ENCODE measurements at places on chromosomes 12 and 14. TPM values are rescaled to one million over a fixed set of nuclear protein-coding genes. Genes with fewer than 3 reads are reported as not detected.

Gene GSC
- total RNA-seq, result not detected

GRCh38 chr14:87628129-87628528 is 364.9 kb downstream of the GALC start:
- no peak overlapping the region for H3K4me3 ChIP-seq
- peaks cover 3% of the 10 kb centered on the region for H3K27me3 ChIP-seq
- peaks cover 11% of the 10 kb centered on the region for H3K4me1 ChIP-seq
- H3K27ac ChIP-seq, result peak overlapping the region; percentile 38

DNA sequence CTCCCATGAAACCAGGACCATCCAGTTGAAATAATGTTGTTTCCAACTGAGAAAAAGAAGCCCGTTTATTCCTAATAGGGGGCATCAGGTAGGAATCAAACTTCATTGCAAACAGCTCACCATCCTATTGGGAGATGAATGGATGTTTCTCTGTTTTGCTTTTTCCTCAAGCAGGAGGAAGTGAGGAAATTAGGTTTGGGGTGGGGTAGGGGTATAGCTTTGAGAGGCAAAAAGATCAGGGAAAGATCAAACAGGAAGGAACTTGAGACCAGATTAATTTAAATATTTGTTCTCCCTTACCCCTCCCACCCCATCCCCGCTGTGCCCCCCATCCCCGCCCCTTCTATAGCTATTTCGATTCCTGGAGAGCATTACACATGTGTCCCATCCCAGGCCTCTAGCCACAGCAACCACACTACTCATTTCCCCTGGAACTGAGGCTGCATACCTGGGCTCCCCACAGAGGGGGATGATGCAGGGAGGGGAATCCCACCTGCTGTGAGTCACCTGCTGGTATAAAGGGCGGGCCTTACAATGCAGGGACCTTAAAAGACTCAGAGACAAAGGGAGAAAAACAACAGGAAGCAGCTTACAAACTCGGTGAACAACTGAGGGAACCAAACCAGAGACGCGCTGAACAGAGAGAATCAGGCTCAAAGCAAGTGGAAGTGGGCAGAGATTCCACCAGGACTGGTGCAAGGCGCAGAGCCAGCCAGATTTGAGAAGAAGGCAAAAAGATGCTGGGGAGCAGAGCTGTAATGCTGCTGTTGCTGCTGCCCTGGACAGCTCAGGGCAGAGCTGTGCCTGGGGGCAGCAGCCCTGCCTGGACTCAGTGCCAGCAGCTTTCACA is at the start of gene IL23A:
TSS of gene IL23A (plus strand) at position 577 of the 850 bp plus-strand sequence. CDS start at position 738, 161 bp downstream.
- H3K4me1 ChIP-seq, result peaks cover 1% of the 10 kb centered on the region
- no peak for DNase-seq
- no peak within 1 kb of the TSS for H3K4me3 ChIP-seq
- no peaks in the 10 kb centered on the region for H3K27me3 ChIP-seq

DNA sequence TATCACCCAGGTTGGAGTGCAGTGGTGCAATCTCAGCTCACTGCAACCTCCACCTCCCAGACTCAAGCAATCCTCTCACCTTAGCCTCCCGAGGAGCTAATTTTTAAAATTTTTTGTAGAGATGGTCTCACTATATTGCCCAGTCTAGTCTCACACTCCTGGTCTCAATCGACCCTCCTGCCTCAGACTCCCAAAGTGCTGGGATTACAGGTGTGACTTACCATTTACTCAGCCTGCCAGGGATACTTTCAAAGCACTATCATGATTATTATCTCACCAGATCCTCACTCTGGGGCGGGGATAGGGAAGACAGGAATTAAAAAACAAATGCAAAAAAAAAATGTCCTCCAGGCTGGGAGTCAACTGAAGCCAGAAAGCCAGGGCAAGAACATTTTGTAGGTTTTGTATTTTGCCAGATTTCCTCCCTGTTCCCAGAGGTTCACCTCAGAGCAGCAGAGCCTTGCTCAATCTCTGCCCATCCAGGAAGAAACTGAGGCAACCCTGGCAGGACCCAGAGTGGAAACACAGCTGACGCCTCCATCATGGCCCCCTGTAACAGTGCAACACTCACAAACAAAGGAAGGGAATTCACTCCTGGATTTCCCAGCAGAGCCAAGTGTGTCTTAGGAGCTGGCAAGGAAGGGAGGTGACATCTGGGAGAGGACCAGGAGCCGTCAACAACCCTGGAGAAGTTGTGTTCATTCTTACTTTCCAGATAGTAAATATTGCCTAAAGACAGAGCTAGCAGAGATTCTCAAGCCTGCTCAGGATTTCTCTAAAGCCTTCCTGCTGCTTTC is 73.9 kb downstream of the IRF2BPL start:
- no peaks in the 10 kb centered on the region for H3K27me3 ChIP-seq
- no peak overlapping the region for H3K27ac ChIP-seq
- no peak overlapping the region for H3K4me3 ChIP-seq
- H3K4me1 ChIP-seq, result peaks cover 22% of the 10 kb centered on the region
- DNase-seq, result no peak

Gene B4GALNT3
- 58.3 TPM for total RNA-seq

DNA sequence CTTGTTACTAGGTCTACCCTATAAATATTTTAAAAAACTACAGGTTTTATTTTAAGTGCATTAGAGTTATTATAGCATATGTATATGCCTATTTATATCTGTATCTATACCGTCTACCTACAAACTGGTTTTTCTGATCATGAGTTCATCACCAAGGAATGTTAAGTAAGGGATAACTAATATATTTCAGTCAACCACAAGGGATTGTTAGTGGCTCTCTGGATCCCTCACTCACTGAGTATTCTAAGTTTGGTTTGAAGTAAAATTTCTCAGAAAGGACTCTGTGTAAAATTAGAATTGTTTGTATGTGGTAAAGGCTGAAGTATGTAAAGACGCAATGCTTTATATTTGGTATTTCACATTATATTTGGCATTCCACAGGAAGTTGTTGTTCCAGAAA is 4.8 kb downstream of the EPYC start:
- no peaks in the 10 kb centered on the region for H3K36me3 ChIP-seq
- peaks cover 6% of the 10 kb centered on the region for H3K4me1 ChIP-seq
- no peak for DNase-seq
- H3K27ac ChIP-seq, result no peak overlapping the region

Gene CLEC6A
- not detected for total RNA-seq

GRCh38 chr12:13230500-13230899 is 34.0 kb downstream of the EMP1 start:
- no peak overlapping the region for H3K27ac ChIP-seq
- H3K4me3 ChIP-seq, result no peak overlapping the region
- no peaks in the 10 kb centered on the region for H3K36me3 ChIP-seq
- H3K27me3 ChIP-seq, result peaks cover 9% of the 10 kb centered on the region
- DNase-seq, result no peak
- H3K4me1 ChIP-seq, result peaks cover 7% of the 10 kb centered on the region

GRCh38 chr12:3697311-3697870 is 55.5 kb downstream of the CRACR2A start:
- no peak for DNase-seq
- peaks cover 3% of the 10 kb centered on the region for H3K27me3 ChIP-seq
- no peak overlapping the region for H3K27ac ChIP-seq

GRCh38 chr12:24562771-24563431 is 386.0 kb downstream of the BCAT1 start:
- H3K27ac ChIP-seq, result peak overlapping the region; percentile 93
- peak overlapping the region; percentile 95 for H3K4me3 ChIP-seq
- peaks cover 21% of the 10 kb centered on the region for H3K27me3 ChIP-seq
- H3K36me3 ChIP-seq, result no peaks in the 10 kb centered on the region

DNA sequence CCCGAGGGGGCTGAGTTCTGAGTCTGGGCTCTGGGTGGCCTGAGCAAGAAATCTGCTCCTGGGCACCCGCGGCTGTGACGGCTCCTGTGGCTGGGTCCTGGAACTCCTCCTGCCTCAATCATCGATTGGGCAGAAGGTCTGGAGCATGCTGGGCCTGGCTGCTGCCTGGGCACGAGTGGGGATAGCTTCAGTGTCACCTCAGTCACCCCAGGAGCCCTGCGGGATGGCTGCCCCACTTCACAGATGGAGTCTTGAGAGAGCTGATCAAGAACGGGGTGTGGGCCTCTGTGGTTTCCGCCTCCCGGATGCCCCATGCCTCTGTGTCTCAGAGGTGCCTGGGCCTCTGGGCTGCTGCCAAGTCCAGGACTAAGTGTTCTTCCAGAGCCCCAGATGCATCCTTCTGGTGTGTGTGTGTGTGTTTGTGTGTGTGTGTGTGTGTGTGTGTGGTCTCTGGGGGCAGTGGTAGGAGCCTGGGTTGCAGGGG is 185.6 kb upstream of the C14orf180 start:
- H3K27me3 ChIP-seq, result peaks cover 38% of the 10 kb centered on the region
- H3K27ac ChIP-seq, result no peak overlapping the region
- H3K4me1 ChIP-seq, result no peaks in the 10 kb centered on the region
- H3K4me3 ChIP-seq, result no peak overlapping the region

- H3K4me3 ChIP-seq, result no peak overlapping the region
- no peaks in the 10 kb centered on the region for H3K36me3 ChIP-seq
- H3K27me3 ChIP-seq, result peaks cover 42% of the 10 kb centered on the region
- H3K4me1 ChIP-seq, result no peaks in the 10 kb centered on the region
Measured at GRCh38 chr12:128259556-128260070, 7.4 kb upstream of the TMEM132C start.

DNA sequence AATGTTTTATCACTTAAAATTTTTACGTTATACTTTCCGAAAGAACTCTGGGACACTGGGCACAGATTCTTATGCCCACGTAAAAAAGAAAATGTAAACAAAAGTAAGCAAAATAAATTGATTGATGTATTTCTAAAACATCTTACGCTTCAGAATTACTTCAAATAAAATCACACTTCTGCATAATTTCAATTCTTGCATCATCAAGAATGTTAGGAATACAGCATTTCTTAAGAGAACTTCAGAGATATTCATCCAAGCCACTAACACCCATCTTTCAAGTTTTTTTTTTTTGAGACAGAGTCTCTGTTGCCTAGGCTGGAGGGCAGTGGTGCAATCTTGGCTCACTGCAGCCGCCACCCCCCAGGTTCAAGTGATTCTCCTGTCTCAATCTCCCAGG is 180.6 kb downstream of the MED13L start:
- no peaks in the 10 kb centered on the region for H3K27me3 ChIP-seq
- no peak for DNase-seq
- peaks cover 8% of the 10 kb centered on the region for H3K4me1 ChIP-seq
- H3K27ac ChIP-seq, result no peak overlapping the region

DNA sequence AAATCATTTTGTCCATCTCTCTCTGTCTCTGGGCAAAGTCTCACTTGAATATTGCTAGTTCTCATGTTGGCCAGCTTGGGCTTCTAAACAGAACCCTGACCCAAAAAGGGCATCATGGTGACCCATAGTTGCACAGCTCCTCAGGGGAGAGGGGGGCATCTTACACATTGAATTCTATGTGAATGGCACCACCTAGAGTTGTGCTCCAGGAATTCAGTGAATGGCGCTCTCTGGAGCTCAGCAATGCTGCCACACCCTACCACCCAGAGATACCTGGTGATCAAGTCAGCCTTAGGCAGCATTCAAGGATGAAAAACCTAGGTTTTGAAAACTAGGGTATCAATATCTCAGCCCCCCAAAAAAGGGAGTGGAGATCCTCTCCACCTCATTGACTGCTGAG is 50.6 kb downstream of the SMUG1 start:
- H3K27ac ChIP-seq, result peak overlapping the region; percentile 95
- peak overlapping the region; percentile 16 for H3K4me3 ChIP-seq
- no peak for DNase-seq
- peaks cover 3% of the 10 kb centered on the region for H3K36me3 ChIP-seq
- H3K4me1 ChIP-seq, result peaks cover 67% of the 10 kb centered on the region

Gene CELA1
- total RNA-seq, result not detected

- DNase-seq, result no peak
- H3K27ac ChIP-seq, result peak overlapping the region; percentile 93
- no peaks in the 10 kb centered on the region for H3K27me3 ChIP-seq
- H3K36me3 ChIP-seq, result peaks cover 23% of the 10 kb centered on the region
- peak overlapping the region; percentile 95 for H3K4me3 ChIP-seq
Measured at GRCh38 chr12:105233041-105233905, 2.7 kb downstream of the APPL2 start.

Gene APOF
- total RNA-seq, result not detected

GRCh38 chr14:38213001-38213400 is 5.3 kb downstream of the SSTR1 start:
- no peak overlapping the region for H3K4me3 ChIP-seq
- no peak for DNase-seq

DNA sequence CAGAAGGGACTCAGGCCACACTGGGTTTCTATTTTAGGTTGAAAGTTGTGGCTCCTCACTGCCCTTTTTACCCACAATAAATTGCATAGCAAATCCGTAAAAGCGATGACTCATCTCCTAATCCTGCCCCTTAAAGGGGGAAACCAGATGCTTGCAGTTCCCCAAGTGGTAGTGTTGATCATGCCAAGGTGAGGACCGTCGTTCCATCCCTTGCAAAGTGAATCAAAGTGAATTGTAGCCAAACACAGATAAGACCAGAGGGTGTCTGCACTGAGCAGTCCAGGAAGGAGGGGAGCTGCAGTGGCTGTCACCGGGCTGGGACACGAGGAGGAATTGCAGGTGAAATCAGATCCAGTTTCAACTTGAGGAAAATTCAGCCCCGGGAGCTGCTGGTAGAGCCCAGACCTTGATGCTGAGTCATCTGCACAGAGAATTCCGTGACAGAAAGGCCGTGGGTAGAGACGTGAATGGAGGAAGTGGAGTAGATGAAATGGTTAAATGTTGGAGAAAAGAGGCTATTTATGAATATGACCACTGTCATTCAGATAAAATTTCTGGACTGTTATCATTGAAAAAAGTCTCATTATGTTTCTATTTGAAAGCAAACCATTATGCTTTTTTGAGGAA is 44.2 kb upstream of the MMP17 start:
- H3K36me3 ChIP-seq, result peaks cover 6% of the 10 kb centered on the region
- no peaks in the 10 kb centered on the region for H3K27me3 ChIP-seq
- no peak overlapping the region for H3K4me3 ChIP-seq
- H3K27ac ChIP-seq, result peak overlapping the region; percentile 21

DNA sequence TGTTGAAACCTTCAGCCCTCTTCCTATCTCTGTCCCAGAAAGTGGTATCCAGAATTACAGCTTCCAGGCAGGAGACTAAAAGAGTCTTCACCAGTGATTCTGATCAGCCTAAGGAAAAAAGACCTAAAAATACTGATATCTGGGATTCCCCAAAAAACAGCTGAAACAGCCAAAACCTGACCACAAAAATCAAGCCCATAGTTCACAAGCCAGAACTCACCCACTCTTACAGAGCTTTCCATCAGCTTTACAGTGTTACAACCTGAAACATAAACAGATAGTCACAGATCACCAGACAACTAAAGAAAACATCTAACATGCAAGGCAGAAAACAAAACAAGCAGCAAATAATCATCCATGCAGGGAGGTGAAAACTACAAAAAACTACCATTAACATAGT is 26.0 kb upstream of the TSPAN8 start:
- no peak overlapping the region for H3K4me3 ChIP-seq
- no peak overlapping the region for H3K27ac ChIP-seq
- peaks cover 9% of the 10 kb centered on the region for H3K36me3 ChIP-seq
- no peaks in the 10 kb centered on the region for H3K4me1 ChIP-seq
- no peak for DNase-seq

Measured in progenitor cell of endocrine pancreas (in vitro differentiated cells).